Stimulated activated naive CD4-positive, alpha-beta T cell (primary cell): ENCODE measurements at places on chromosomes 12 and 14.

DNA sequence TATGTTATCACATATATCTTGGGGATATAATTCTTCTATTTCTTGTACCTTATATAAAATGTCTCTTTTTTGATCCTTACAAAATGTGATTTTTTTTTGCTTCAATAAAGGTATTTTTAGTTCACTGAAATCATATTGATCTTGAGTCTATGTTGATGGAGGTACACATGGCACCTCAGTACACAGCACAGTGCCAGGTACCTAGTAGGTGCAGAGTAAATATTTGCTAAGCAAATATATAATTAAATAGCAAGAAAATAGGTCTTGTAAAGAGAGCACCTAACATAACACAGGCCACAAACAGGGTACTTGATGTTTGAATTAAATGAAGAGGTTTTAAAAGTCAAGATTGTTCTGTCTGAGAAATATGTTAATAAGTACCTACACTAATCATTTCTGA is 69.7 kb downstream of the CIT start:
- no peak for DNase-seq

- DNase-seq = no peak
Observed at GRCh38 chr14:76998910-76999309, 29.6 kb downstream of the IRF2BPL start.

DNA sequence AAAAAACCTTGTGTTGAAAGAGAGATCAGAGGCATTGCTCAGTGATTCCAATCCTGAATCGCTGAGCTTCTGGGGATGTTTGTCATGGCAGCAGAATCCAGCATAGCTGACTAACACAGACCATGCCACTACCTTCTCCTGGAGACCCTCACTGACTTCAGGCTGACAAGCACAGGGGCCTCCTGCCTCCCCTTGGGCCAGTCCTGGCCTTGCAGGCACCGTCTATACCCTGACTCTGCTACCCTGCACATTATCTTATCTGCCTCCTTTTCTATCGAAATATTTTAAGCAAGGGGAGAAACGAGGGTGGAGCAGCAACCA is 139.8 kb downstream of the KIF26A start:
- DNase-seq = no peak

- no peak for DNase-seq
Observed at GRCh38 chr14:102333795-102334705, 14.5 kb downstream of the ZNF839 start.

- DNase-seq = no peak
Observed at GRCh38 chr14:24255931-24256711, 6.9 kb downstream of the TGM1 start.

- DNase-seq = no peak
Observed at GRCh38 chr12:40223646-40224045, 1.2 kb upstream of the LRRK2 start.

DNA sequence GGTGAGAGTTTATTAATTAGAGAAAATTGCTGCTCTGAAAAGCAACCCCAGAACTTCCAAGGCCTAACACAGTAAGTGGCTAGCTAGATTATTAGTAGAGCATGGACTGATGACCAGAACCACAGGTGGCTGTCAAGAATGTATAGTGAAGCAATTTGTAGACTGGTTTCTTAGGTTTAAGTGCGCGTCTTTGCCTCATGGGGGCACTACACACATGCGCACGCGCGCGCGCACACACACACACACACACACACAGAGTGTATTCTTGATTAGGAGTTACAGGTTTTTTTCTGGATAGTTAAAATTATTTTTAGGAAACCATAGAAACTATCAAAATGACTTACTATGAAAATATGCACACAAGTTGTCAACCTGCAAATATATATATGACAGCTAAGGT is 66.5 kb downstream of the BHLHE41 start:
- no peak for DNase-seq

DNA sequence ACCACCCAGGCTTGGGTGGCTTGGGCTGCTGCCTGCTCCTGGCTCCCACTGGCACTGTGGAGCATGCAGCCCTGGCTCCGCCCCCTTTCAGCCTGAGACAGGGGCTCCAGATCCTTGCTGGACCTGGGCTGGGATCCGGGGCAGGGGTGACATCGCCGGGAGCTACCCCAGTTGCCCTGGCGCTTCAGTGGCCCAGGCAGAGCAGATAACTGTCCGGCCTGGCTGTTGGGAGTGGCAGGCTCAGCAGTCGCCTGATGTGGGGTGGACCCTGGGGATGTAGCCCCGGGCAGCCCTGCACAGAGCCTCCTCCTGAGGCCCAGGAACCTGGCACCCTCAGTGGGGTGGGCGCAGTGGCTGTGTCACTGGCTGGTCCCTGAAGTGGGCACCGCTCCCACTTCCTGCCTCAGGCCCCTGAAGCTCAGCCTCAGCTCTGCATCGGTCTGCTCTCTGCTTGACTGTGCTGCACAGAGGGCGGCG is 57.9 kb downstream of the FUT8 start:
- no peak for DNase-seq

DNA sequence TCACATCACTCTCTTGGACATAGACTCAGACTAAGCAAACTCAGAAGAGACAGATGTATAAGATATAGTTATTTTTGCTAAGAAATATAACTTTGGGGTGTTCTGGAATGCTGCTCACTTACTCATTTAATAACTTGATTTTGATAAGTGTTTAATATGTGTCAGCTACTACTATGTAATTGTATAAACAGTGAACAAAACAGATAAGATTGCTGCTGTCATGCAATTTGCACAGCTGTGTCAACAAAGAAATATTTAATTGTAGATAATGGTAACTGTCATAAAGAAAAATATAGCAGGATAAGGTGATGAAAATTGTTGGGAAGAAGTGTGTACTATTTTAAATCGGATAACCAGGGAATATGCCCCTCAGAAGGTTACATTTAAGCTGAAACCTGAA is 84.1 kb upstream of the ZDHHC17 start:
- DNase-seq = no peak

DNA sequence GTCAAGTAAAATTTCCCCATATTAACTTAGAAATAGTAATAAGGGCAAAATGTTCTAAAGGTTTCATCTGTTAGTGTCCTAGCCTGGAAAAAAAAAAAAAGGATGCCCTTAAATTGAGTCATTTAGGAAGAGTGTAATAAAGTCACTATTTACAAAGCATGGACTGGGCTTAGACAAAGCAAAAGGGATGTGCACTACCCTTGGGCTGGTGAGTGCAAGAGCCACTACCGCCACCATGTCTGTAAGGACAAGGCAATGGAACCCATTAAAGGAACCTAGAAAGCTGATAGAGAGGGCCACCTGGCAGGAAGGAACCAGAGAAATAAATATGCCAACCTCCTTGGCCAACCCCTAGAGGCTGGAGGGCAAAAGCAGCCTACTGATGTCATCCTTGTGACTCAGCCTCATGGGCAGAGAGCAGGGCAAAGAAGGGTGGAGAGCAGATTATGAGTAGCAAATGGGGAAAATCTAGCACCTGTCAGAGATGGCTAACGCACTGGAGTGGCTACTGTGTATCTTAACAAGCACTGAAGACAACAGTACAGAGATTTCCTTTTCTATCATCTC is 59.5 kb upstream of the FUT8 start:
- DNase-seq = no peak

- no peak for DNase-seq
Observed at GRCh38 chr14:56358275-56358674, 221.3 kb upstream of the TMEM260 start.

DNA sequence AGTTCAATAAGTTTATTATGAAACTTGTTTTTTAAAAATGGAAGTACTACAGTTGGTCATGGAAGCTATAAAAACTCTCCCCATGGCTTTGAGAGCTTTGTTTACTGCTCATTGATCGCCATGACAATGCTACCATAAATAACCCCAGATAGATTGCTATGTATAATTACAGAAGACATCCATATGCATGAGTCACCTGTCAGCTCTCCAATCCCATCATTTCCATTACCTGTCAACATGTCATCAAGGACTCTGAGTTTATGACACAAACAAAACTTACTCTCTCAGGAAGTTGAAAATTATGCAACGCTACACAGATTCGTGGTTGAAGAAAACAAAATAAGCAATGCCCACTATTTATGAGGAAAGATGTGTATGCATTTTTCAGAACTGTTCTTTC is 144.4 kb downstream of the SEC23A start:
- DNase-seq = no peak

GRCh38 chr12:94620621-94621020 is 29.7 kb downstream of the TMCC3 start:
- no peak for DNase-seq

DNA sequence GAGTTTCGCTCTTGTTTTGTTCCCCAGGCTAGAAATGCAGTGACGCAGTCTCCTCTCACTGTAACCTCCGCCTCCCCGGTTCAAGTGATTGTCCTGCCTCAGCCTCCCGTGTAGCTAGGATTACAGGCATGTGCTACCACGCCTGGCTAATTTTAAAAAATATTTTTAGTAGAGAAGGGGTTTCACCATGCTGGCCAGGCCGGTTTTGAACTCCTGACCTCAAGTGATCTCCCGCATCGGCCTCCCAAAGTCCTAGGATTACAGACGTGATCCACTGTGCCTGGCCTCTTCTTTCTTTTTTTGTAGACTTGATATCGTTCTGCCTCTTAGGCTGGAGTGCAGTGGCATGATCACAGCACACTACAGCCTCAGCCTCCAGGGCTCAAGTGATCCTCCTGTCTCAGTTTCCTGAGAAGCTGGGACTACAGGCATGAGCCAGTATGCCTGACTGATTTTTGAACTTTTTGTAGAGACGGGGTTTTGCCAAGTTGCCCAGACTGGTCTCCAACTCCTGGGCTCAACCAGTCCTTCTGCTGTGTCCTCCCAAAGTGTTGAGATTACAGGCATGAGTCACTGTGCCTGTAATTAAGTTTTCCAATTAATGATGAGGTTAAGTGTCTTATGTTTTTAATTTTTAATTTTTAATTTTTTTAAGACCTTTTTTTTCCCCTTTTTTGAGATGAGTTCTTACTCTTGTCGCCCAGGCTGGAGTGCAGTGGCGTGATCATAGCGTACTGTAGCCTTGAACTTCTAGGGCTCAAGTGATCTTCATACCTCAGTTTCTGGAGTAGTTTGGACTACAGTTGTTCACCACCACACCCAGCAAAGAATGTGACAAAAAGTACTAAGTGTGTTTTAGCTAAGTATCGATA is 10.2 kb downstream of the RCOR1 start:
- DNase-seq = no peak

GRCh38 chr14:85165094-85165493 is 364.9 kb upstream of the FLRT2 start:
- DNase-seq = no peak

GRCh38 chr12:51407604-51408003 is 16.4 kb upstream of the GALNT6 start:
- DNase-seq = no peak

DNA sequence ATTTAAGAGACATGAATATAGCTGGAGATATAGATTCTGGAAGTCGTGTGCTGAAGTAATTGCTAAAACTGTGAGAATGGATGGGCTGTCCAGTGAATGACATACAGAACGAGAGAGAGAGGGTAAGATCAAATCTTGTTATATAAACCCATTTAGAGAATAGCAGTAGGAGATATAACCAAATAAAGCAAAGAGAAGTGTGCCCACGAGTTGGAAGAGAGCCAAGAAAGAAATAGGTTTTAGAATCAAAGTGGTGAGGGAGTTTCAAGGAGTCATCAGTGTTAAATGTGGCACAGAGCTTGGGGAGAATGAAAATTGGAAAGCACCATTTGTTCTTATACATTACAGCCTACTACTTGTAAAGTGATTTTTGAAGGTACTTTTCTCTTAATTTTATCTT is 19.2 kb downstream of the TOGARAM1 start:
- no peak for DNase-seq

GRCh38 chr12:68279227-68280054 is 26.0 kb upstream of the IL22 start:
- no peak for DNase-seq

DNA sequence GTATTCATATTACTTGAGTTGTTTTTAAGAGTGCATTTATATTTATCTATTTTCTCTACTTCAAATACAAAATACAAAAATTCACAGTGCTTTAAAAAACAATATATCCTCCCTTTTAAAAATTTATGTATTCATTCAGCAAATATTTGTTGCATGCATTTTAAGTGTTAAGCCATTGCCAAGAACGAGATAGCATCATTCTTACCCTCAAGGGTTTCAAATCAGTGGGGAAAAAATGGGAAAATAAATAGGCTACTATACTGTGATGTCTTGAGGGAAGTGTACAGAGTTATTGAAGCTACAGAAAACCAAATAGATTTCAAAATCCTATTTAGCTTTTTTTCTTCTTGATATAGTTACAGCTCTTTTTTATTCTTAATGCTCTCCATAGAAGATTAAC is 23.2 kb downstream of the MRPS35 start:
- DNase-seq = no peak

DNA sequence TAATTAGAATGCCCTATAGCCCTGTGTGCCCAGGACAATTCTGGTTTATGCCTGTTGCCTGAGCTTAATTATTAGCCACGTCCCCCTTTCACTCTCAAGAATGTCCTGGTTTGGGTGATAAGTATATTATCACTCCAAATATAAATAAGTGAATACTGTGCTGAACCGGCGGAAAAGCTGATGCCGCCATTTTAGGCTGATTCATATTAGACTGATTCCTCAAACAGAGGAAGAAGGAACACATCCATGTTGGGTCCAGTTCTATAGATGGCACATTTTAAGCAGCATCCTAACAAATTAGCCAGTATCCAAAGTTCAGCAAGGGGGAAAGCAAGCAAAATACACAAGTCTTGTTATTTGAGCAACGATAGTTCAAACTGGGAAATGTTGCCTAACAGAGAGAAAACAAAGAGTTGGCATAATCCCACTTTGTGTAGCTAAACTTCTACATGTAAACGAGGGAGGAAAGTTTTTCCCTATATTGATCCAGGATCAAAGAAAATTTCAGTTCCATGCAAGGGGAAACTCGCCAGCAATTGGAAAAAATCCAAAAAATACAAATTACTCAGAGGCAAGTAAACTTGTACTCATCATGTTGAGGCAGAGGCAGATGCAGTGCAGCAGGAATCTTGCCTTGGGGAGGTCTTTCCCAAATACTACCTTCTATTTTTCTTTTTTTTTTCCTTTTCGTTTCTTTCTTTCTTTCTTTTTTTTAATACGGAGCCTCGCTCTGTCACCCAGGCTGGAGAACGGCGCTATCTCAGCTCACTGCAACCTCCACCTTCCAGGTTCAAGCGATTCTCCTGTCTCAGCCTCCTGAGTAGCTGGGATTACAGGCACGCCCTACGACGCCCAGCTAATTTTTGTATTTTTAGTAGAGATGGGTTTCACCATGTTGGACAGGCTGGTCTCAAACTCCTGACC is 96.2 kb downstream of the ITPR2 start:
- no peak for DNase-seq

DNA sequence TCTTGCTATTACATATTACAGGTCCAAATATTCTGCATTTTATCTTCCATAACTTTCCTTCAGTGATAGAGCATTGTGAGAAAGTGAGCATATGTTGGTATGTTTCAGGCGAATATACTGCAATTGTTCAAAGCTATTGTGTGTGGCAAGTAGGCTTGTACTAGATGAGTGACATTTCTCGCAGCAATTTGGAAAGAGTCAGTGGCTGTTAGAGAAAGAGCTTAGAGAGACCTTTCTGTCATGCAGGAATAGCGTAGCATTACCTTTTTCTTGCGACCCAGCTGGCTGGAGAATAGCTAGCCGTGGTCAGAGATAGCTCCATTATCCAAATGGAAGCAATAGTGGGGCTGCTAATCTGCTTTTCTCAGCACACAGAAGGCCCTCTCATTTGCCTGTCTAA is 678.5 kb upstream of the FOXG1 start:
- DNase-seq = no peak
